ENCODE measurements at places on chromosomes 16 and 17. TPM values are rescaled to one million over a fixed set of nuclear protein-coding genes. Genes with fewer than 3 reads are reported as not detected.

- no peak for DNase-seq
Observed at GRCh38 chr17:71558901-71559300, 561.9 kb upstream of the SOX9 start.

GRCh38 chr16:9820476-9821246 is 361.6 kb downstream of the GRIN2A start:
- no peak for DNase-seq

- peak; percentile 43 for DNase-seq
Observed at GRCh38 chr17:40442392-40443195, 656 bp upstream of the IGFBP4 start.

- no peak for DNase-seq
Observed at GRCh38 chr16:64933885-64934284, 188.0 kb downstream of the CDH11 start.

DNA sequence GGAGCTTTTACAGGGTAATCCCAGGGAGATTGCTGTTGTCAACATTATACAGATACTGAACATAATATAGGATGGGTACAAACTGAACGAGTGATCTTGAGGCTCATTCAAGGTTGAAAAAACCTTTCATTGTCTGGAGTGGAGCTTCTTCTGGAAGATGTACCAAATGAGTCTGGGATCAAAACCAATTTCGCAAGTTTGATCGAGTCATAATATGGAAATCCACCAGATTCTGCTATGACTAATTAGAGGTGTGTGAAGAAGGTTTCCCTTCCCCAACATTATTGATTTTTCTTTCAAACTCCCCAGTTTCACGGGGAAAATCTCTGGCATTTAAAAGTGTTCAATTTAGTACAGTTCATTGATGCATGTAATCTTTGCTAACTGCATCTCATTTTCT is 324.1 kb downstream of the ZFHX3 start:
- no peak for DNase-seq

GRCh38 chr16:8887952-8888560 is 5.9 kb downstream of the LITAFD start:
- DNase-seq, result peak; percentile 70

TMC5 gene
- not detected for total RNA-seq

ANKFN1 gene
- 4.4 TPM for total RNA-seq

PARD6A gene
- 8.3 TPM for total RNA-seq

SPDYE4 gene
- total RNA-seq, result not detected

PEX12 gene
- total RNA-seq, result 6.6 TPM

Measured in occipital lobe (tissue), 3 donors.